ENCODE measurements at places on chromosomes 13 and 19.

- no peak for DNase-seq
Observed at GRCh38 chr19:46014941-46015686, 7.7 kb downstream of the PGLYRP1 start.

DNA sequence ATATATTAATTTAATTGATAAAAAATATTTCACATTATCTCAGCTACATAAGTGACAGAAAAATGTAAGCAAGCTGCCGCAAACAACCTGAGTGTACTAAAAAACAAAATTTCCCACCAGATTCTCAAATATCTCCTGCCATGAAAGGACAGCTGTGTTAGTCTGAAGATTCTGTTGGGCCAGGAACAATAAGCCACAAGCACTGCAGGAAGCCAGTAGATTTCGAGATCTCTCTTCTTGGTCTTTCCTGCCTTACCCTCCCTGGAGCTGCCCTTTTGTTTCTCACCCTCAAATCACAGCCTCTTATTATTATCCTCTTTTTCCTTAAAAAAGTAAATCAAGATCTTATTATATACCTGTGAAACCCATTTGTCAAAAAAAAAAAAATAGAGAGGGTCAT, 165.6 kb downstream of the EFNB2 start:
- no peak for DNase-seq

GRCh38 chr13:29434217-29434945, 161.1 kb downstream of the SLC7A1 start:
- no peak for DNase-seq

DNA sequence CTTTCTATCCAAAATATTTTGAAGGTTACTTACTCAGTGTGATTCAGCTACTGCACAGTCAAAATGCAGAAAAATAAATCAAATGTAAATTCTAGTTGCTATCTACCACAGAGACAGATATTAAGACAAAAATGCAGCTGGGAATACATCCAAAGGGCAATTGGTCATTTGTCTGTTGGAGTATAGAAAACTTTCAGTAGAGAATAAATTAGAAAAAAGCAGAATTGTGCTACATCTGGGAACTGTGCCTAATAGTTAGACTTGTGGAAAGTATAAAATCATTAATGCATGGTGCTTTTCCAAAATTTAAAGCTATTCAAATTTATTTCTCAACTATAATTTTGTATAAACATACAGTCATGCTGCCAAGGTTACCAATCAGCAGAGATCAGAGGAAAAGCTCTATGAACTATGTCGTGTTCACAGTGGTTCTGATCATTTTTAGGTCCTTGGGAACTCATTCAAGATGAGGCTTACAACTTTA, 1635.8 kb downstream of the PCDH9 start:
- DNase-seq, result peak; percentile 42

DNA sequence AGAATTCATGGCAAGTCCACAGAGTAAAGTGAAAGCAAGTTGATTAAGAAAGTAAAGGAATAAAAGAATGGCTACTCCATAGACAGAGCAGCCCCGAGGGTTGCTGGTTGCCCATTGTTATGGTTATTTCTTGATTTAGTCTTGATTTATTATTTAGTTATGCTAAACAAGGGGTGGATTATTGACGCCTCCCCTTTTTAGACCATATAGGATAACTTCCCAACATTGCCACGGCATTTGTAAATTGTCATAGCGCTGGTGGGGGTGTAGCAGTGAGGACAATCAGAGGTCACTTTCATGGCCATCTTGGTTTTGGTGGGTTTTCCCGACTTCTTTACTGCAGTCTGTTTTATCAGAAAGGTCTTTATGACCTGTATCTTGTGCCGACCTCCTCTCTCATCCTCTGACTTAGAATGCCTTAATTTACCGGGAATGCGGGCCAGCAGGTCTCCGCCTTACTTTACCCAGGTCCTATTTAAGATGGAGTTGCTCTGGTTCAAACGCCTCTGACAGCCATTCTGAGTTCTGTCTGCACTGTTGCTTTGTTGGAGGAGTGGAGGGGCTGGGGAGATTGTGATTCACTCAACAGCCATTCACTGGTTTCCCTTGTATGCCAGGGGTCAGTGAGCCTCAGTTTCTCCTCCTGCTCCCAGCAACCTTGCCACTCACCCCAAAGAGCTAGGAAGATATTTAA, 27.6 kb downstream of the HPN start:
- DNase-seq, result no peak

GRCh38 chr19:58279042-58279924, 528 bp downstream of the ZNF8 start:
- DNase-seq, result peak; percentile 40

GRCh38 chr19:16330806-16331690, 6.4 kb downstream of the KLF2 start:
- DNase-seq, result no peak

GRCh38 chr19:42514449-42514848, 13.8 kb downstream of the CEACAM1 start:
- DNase-seq, result no peak

DNA sequence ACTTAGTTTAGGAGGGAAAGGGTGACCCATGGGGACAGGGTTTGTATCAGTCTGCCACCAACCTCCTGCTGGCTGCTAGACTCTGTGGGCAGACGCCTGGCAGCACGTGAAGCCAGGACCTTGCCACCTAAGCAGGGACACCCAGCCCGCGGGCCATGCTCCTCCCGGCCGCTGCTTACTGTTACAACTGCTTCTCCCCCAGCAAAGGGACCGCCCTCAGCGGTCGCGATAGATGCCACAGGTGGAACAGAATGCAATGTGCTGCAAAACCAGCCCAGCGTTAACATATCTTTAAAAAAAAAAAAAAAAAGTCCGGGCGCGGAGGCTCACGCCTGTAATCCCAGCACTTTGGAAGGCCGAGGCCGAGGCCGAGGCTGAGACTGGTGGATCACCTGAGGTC, 1.9 kb upstream of the RHPN2 start:
- DNase-seq, result no peak
